Retinal pigment epithelial cell (primary cell): ENCODE measurements at places on chromosomes 5 and 9.

DNA sequence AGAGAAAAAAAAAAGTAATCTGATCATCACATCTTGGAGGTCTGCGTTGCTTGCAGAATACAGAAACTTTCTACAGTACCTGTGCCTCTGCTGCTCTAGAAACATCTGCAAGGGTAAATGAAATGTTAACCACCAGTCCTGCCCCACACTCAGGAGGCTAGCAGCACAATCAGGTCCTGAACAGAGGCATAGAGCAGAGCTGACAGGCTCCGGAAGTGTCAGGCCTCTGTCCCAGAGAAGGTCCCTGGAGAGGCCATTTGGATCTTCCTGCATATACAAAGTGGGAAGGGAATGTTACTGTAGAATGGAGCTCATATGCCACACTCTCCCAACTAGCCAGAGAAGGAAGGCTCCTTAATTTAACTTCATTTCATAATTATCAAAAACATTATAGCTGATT lies 7.2 kb downstream of the NRG2 start:
- no peak for DNase-seq

GRCh38 chr5:142110046-142110531 lies 1.5 kb downstream of the NDFIP1 start:
- no peak for DNase-seq

- no peak for DNase-seq
Observed at GRCh38 chr5:104626122-104626521, 1063.5 kb upstream of the NUDT12 start.

DNA sequence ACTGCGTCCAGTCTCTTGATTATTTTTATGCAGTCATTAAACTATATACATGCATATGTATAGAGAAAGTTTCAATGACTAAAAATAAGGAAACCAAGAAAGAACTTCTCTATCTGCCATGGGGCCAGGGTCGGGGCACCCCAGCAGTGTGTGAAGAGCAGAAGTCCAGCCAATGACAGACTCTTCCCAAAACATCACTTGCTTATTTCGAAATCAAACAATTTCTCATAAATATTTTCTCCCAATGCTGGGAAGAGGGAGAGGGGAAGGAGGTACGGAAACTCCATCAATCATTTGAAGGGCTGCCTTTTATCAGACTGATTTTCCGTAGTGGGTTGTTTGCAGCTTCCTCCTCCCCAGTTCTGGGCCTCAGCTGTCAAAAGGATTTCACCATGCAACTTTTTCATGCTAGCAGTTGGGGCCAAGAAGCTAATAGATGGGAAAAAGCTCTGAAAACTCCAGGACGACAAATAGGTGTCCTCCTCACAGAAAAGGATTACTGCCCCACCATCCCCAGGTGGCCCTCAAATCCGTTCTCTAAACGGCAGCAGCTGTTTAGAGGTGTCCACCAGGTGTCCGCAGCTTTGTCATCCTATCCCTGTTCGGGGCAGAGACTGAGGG lies 617 bp upstream of the FPGS start:
- DNase-seq: no peak

- DNase-seq: no peak
Observed at GRCh38 chr5:112417931-112418658, 982 bp downstream of the EPB41L4A start.

GRCh38 chr9:36603006-36603405 lies 30.3 kb downstream of the MELK start:
- no peak for DNase-seq

DNA sequence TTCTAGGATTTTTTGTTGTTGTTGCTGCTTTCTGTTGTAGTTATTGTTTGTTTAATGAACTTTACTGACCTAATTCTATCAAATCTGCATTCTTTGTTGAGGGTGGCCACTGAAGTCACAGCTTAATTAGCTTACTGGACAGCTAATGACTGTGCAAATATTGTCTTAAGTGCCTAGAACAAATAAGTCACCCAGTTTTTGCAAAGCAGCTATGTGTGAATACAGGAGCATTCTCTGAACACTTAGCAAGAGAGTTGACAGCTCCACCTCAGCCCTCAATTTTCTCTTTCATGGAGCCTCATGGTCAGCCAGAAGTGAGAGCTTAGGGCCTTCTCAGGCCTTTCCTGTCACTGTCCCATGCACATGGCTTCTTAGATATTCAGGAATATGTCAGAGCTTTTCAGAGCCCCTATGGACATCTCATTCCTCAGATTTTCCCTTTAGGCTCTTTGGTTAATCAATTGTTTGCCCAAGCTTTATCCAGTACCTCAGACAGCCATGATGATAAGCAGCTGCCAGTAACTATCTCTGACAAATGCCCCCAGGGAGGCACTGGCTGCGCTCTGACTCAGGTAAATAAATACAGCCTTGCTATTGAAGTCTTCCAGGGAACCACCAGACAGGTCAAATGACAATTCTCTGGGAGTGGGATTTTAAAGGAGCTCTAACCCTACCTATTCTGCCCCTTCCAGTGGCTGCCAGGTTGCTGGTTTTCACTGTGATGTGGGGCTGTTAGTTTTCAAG lies 241.4 kb upstream of the IL12B start:
- no peak for DNase-seq

- no peak for DNase-seq
Observed at GRCh38 chr5:52339285-52339684, 448.4 kb upstream of the ITGA1 start.

- DNase-seq: no peak
Observed at GRCh38 chr9:13586587-13587374, 307.3 kb upstream of the MPDZ start.

GRCh38 chr5:169653091-169653490 lies 16.0 kb downstream of the DOCK2 start:
- DNase-seq: no peak

- DNase-seq: no peak
Observed at GRCh38 chr5:122009436-122009835, 47.7 kb downstream of the SRFBP1 start.

DNA sequence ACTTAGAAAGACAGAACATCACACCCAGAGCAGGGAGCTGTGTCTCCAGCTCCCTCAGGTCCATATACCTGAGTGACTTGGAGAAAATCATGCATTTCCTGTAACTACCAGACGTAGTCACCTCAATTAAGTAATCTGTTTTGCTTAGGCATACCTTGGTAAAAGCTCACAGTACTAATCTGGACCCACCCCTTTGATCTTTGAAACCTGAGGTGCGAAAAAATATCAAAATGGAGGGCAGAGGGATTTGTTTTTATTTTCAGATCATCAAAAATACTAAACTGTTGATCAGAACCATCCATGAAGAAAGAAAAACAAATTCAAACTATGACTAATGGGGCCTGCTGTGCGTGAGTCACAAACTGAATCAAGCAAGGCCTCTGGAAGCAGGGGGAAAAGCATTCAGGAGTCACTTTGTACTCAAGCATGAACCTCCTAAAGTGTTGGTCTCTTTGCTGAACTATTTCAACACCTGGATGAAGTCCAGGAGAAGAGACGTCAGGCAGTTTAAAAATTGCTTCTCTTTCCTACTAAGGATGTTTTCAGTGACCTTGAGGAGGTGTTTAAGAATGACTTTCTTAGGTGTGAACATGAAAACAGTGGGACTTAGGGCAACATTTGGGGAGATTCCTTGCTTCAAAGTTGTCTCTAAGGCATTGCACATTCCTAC lies 76.3 kb downstream of the MUSK start:
- peak; percentile 90 for DNase-seq

- no peak for DNase-seq
Observed at GRCh38 chr5:40743771-40744170, 12.0 kb downstream of the TTC33 start.

DNA sequence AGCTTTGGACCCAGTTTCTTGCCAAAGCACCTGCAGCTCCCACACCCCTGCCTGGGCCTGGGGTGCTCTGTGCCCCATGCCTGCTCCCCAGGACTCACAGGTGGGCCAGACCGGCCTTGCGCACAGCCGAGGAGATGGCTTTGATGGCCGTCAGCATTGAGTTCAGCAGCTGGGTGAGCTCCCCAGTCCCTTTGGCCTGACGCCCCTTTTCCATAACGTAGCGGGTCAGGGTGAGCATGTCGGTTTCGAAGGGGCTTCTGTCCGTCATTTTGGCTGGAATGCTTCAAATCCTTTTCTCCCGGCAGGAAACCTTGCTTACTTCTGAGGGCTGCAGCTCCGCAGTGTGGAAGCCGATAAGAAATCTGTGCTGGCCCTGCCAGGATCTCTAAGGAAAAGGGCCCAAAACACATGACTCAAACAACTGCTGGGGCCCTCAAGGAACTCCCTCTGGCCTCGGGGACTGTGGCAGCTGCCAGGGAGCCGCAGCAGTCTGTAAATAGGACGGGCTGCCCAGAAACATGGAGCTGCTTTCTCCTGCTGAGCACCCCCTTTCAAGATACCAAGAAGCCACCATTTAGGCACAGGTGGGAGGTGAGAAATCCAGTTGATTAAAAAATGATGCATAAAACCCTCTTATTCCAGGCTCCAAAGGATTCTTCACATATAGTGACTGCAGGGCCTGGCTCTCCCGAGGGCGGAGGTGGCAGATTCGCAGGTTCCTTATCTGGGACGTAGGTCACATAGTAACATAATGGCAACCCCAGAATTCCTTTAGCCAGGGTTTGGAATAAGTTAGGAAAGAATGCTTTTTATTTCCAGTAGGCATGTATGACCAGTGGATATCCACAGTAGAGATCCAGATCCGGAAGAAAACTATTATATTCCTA lies at the start of gene FBP2:
FBP2 (minus strand) TSS at position 366 of the 887 bp plus-strand sequence; CDS start at position 268, 98 bp downstream.
- no peak for DNase-seq

DNA sequence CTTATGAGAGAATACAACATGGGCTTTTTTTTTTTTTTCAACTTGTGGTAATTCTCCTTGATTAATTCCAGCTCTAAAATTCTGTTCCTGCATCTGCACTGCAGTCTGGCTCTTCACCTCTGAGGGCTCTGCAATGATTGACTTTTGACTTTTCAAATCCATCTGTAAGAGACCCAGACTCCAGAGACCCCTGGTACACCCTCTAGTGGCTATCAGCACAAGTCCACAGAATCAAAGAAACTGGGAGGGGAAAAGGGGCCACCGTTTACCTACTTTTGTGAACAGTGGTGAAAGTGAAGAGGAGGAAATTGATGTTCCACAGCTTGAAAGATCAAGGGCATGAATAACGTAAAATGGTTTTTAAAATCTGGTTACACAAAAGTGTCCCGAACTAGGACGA lies 151.6 kb downstream of the SLIT3 start:
- DNase-seq: no peak

- no peak for DNase-seq
Observed at GRCh38 chr5:138177941-138178515, 402 bp downstream of the BRD8 start.

DNA sequence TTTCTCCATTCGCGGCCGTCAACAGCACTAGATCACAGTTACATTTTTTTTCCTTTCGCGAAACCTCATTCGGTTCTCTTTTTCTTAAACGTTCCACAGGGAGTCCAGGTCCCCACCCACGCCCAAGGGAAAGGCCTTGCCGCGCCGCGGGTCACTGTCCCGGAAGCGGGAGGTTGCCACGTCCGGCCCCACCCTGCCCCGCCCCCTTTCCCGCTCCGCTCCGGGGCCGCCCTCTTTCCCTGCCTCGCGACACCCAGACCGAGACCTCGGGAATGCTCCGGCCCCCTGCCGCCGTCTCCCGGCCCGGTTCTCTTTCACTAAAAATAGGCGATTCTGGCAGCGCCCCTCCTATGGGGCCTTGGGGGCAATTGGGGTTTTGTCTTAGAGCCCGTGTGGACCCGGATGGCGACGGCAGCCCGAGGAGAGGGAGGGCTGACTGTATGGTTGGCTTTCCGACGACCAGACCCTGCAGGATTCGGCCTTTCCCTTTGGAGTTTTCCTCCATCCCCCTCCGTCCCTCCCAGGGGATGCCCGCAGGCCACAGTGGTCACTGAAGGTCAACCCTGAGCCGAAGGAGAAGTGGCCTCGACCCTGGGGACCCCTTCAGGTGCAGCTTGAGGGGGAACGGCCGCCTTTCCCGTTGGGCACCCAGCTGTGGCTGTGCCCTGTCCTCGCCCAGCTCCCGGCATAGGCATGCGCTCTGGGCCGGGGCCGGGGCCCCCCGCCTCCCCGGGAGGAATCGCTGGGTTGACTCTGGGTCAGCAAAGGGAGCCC lies 2.8 kb upstream of the RACK1 start:
- no peak for DNase-seq

DNA sequence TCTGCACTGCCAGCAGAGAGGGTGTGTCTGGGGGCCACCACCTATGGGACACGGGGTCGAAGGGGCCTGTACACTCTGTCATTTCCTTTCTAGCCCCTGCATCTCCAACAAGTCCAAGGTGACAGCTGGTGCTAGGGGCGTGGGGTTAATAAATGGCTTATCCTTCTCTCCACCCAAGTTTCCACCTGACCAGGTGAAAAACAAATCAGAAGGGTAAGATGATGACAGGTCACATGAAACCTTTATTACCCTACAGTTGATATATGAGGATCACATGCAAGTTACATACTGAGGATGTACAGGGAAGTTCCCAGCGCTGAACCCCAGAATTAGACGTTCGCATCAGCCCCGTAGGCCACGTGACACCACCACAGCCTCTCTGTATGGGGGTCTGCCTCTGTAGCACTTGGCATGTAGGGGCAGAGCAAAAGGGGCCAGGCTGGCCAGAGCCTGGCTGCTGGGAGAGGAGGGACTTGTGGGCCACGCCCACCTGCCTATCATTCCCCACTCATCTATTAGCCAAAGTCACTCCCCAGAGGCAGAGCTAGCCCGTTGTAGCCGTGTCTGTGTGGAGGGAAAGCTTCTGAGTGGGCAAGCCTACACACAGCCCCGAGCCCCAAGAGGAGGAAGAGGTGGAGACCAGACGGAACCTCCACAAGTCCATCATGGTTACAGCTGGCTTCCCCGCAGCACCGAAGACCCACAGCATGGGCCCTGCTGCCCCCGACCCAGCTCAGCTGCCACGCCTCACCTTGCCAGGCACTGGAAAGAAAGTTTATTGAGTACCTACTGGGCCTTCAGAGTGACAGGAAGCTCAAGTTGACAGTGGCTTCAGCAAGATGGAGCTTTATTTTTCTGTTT lies 2.2 kb downstream of the TMEM141 start:
- no peak for DNase-seq

DNA sequence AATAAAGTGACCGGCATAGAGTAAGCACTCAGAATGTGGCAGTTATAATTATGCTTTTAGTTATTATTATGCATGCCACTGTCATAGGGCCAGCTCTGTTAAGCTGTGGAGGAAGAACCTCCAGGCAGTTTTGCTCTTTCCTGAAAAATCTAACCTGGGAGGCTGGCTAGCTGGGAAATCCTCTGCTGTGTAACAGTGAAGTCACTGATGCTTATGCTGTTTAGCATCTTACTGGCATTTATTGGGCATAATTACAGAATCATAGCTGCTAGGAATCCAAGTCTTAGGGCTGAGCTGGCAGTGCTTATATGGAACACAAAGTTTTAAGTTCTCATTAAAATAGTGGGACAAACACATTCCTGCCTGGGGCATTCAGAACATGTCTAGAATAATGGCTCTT lies 5.5 kb upstream of the GSN start:
- no peak for DNase-seq

- DNase-seq: peak; percentile 96
Observed at GRCh38 chr9:124285903-124286291, 28.1 kb downstream of the NEK6 start.

- DNase-seq: no peak
Observed at GRCh38 chr9:22447618-22448305, 1.1 kb downstream of the DMRTA1 start.
